ENCODE measurements at places on chromosomes 13 and 19. TPM values are rescaled to one million over a fixed set of nuclear protein-coding genes. Genes with fewer than 3 reads are reported as not detected.

The CYP4F12 gene
- polyA plus RNA-seq, result 1.2 TPM

The EID2B gene
- 6.6 TPM for polyA plus RNA-seq

The NKG7 gene
- 8.7 TPM for polyA plus RNA-seq

The ZNF709 gene
- polyA plus RNA-seq, result 14.6 TPM

The SCEL gene
- 2.5 TPM for polyA plus RNA-seq

The SIGLEC12 gene
- polyA plus RNA-seq, result 1.0 TPM

The GIPC3 gene
- polyA plus RNA-seq, result 1.5 TPM
